ENCODE measurements at places on chromosomes 5 and 9.

DNA sequence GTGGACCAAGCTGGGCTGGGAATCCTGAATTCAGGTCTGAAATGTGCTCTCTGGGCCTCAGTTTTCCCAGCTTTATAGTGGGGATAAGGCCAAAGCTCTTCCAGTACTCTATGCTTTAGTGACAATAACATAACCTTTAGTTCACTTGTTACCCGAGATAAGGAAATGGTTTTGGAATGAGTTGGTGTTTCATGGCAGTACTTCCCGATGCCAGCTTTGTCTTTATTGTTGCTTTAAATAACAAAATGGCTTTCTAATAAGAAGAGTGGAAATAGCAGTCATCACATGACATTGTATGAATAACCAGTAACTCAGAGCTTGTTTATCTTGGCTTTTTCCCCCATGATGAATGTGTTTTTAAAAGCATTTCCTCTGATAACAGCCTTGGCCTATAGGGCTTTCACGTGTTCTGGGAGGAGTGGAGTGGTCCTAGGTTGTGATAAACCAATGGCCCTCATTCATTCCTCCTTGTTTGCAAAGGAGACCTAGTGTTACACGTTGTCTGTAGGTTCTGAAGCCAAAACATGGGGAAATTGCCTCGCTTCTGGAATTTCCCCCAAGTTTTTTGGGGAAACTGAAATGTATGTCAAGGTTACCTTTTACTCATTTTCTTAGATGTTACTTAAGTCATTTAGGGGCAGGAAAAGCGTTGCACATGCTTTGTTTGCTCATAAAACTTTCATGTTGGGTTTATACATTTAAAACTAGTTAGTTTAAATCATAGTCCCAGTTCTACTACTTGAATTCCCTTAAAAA is 53.7 kb downstream of the ZNF618 start:
- no peak for DNase-seq

GRCh38 chr5:76021936-76022584 is 61.1 kb upstream of the SV2C start:
- DNase-seq = no peak

GRCh38 chr5:129363991-129364390 is 96.1 kb upstream of the ADAMTS19 start:
- DNase-seq = no peak

DNA sequence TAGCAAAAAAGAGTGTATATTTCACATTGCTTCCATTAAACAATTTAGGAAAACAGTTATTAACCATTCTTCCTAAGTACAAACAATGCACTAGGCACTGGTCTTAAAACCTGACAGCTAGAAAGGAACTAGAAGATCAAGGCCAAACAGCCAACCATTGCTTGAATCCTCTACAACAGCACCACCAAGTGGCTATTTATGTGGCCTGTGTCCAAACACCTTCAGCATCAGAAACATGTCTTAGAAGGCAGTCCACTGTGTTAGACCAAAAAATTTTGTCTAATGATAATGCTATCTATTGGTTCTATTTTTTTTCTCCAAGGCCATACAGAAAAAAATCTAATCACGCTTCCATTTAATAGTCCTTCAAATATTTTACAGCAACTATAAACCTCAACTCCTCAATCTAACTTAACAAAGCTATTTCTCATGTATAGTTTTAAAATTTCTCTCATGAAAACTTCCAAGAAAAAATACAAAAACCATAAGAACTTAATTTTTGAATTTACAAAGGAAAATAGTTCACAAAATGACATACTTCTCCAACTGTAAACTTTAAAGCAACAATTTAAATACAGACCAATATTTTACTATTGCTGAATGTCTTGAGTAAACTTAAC is 36.1 kb downstream of the CAAP1 start:
- no peak for DNase-seq

DNA sequence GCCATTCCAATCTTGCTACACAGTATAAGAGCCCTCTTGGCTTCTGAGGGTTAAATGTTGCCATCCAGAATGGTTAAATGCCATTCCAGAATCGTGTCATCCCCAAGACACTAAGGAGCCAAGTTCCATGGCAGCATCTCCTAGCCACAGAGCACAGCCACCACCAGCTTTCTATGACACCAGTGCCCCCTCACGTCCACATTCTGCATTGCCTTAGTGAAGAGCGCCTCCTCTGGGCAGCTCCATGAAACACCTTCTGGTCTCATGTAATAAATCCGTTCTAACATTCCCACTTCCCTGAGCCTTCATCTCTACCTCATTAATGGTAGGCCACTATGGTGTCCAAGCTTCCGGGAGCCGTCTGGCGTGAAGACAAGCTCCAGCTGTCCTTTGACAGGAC is 12.4 kb downstream of the CBY3 start:
- DNase-seq = no peak

- DNase-seq = no peak
Observed at GRCh38 chr5:146862641-146863040, 15.9 kb downstream of the PPP2R2B start.

Data from tibial artery (tissue), 4 donors.